ENCODE measurements at places on chromosomes 6 and 20.

GRCh38 chr6:25060522-25060921 lies 124.8 kb upstream of the RIPOR2 start:
- DNase-seq = no peak

- no peak for DNase-seq
These were observed 128.3 kb downstream of the UTRN start for GRCh38 chr6:144413418-144413817.

DNA sequence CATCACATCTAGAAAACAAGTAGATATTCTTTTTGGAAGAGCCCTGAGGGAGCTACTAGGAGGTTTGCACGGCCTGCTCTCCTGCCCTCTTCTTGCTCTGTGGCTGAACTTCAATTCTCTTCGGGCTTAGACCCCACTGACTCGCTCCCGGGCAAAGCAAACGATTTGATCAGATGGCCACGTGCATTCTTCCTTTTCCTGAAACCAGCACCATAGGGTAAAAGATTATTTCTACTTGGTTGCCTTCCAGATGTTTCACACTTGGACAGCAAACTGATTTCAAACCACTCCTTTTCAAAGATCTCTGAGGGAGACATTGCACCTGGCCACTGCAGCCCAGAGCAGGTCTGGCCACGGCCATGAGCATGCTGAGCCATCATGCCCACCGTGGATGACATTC lies at the start of gene SLC22A1:
TSS of gene SLC22A1 (plus strand) at position 258 of the 400 bp plus-strand sequence. CDS start at position 379, 121 bp downstream.
- no peak for DNase-seq

- DNase-seq = no peak
These were observed at the start of gene SNAP25 for GRCh38 chr20:10218536-10219451. Gene SNAP25, plus strand, starts transcription at chr20:10218830. Its CDS starts 56,662 bp downstream, at chr20:10275492.

GRCh38 chr20:44884907-44885391 lies 556 bp upstream of the YWHAB start:
- no peak for DNase-seq

DNA sequence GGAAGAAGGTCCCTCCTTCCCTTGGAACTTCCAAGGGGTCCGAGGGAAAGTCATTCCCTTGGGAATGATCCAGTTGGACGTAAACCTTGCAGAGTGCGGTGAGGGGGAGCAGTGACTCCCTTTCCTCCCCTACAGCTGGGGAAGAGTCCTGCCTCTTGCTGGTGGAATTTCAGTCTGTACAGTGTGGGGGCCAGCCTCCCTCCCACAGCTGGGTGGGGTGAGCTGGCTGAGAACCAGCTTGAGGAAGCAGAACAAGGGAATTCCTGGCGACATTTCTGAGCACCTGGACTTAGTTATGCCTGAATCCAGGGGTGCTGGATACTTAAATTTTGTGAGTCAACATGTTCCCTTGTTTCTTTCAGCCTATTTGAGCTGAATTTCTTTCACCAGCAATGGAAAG lies 152.0 kb downstream of the ANKRD60 start:
- DNase-seq = no peak

- no peak for DNase-seq
These were observed 15.6 kb downstream of the GABRR2 start for GRCh38 chr6:89299466-89299850.

DNA sequence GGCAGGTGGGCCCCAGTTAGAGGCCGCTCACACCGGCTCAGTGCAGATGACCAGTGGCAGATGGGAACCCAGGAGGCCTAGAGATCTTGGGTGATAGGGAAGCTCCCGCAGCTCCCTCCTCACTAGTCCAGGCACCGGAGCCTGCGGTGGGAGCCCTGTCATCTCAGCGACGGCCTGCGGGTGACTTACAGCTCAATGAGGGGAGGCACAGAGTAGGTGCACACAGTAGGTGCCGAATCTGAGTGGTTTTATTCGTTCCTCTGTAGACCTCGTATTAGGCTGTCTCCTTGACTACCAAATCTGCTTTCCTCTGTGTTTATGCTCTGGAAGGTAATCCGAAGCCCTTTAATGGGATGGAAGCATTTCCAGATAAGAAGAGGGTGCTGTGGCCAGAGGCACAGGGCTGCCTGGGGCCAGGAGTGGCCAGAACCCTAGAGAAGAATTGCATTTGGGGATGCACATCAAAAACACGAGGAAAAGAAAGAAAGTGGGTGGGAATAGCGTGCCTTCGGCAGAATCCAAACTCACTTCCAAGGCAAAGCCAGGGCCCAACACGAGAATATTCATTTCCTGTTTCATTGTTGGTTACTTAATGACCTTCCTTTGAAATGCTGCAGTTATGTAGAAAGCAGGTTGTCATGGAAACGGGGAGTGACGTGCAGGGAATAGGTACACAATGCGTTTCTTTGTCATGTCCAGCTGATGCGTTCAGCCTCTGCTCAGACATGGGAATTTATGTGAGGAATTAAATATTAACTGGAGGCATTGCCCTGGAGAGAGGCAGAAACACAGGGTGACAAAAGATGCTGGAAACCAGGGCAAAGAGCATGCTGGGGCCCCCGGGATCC lies 24.7 kb downstream of the MYT1 start:
- no peak for DNase-seq

- no peak for DNase-seq
These were observed 124.4 kb downstream of the TCP11 start for GRCh38 chr6:35016502-35017321.

DNA sequence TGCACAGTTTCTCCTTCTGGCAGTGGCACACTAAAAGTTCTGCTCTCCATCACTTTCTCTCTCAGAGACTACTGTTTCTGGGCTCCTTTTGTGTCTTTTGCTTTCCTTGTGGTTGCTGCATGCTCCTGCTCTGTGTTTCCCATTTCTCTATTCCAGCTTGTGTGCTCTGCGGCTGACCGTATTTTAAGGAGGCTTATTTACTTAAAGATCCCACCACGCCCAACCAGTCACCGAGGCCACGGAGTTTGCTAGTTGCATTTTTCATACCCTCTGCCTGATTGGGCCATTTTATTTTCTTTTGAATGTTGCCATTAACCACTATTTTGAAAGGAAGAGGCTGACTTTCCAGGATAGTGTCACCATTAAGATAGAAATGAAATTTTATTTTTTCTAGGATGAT lies 626.4 kb upstream of the MMS22L start:
- no peak for DNase-seq

GRCh38 chr20:61629602-61630390 lies 377.7 kb downstream of the CDH4 start:
- no peak for DNase-seq

DNA sequence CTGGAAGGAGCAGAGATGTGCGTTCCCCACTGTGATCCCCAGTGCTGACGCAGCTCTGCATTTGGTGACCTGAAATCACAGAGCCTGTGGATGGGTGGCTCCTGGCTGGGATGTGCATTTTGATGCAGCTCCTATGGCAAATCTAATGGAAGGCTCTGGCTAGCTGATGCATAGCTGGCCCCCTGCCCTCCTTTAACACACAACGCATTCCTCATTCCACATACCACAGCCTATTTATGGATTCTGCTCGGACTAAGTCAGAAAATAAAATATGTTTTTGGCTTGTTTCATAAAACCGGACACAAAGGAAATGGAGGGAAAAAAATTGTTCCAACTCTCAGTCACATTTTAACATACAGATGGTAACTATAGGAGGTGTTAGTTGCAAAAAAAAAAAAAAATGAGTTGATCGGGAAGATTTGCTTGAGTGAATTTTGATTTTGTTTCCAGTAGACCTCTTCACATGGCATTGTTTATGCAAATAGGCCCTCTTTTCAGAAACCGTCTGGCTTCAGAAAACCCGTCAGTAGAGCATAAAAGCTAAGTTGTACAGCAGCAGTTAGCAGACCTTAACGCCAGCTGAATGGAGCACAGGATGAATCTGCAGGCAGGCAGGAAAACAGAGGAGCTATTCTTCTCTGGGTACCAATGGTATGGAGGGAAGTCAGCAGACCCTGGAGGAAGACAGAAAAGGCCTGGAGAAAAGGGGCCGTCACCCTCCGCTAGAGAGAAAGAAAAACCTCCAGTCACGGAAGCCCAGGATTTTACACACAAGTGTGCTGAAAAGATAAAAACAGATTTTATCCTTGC lies 215.4 kb downstream of the HDGFL1 start:
- no peak for DNase-seq

DNA sequence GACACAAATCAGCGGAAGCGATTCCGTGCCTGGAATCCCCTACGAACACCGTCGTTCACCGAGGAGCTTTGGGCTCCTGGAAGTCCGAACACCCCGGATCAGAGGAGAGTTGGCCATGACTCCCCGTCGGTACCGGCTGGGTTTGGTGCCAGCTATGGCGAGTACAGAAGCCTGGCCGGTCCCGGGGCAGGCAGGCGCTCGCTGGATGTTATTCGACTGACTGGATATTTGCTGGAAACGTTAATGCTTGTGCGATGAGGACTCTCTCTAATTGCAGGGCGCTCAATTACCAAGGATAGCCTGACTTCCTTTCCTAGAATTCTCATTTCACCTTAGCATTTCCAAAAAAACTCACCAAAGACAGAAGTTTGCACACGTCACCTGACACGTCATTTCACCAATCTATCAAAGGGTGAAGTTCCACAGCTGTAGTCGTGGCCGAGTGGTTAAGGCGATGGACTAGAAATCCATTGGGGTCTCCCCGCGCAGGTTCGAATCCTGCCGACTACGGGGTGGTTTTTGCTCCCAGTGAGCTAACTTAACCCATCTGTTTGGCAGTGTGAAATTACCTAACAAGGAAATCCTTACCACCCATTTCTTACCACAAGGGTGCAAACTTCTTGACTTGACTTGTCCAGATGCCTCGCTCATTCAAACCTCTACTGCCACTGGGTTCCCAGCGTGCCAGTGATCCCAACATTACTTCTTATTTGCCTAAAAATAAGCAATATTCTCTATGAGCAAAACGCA lies 22.7 kb upstream of the ZNF184 start:
- DNase-seq = no peak

DNA sequence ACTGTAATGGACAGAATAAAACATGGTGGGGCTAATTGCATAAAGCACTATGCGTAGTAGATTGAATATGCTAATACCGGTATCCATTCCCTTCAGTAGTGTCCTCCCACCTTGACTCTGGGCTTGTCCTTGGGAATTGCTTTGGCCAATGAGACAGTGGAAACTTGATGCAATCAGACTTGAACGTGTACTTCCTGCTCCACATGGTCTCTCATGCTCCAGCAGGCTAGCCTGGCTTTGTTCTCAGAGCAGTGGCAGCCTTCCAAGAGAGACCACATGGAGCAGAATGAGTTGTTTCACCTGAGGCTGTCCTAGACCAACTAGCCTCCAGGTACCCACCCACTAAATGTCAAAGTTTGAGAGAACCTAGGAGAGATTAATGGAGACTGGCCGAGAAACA lies 37.0 kb upstream of the BTBD3 start:
- no peak for DNase-seq

- DNase-seq = no peak
These were observed 778 bp upstream of the LOC128125822 start for GRCh38 chr6:63571361-63572043.

GRCh38 chr20:20491110-20491783 lies 123.3 kb downstream of the INSM1 start:
- no peak for DNase-seq

GRCh38 chr6:52543729-52544601 lies 32.9 kb downstream of the TRAM2 start:
- DNase-seq = no peak

DNA sequence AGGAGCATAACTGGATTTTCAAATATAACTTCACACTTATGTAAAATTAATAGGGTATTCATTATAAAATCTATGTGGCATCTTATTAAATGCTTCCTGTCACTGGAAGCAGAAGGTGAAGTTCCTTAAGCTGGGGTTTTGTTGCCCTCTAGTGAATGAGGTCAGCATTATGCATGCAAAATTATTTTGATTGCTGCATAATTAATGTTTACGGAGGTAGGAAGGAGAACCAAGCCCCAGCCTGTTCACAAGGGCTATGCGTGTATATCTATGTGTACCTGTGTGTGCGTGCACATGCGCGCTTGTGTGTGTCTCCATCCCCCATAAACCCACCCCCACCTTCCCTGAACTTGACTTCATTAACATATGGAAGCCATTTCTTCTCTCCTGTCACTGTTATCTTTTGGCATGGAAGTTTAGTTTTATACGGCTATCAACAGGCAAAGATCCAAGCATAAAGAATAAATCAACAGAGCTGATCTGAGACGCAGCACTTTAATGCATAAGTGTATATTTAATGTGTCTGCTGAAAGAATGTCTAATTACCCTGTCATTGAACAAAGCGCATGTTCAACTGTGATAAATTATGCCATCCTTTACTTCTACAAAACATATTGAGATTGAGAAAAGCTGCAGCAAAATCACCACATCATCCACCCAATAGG lies 90.2 kb upstream of the CDH4 start:
- DNase-seq = no peak

- no peak for DNase-seq
These were observed 125.3 kb upstream of the NOX3 start for GRCh38 chr6:155580904-155581303.

DNA sequence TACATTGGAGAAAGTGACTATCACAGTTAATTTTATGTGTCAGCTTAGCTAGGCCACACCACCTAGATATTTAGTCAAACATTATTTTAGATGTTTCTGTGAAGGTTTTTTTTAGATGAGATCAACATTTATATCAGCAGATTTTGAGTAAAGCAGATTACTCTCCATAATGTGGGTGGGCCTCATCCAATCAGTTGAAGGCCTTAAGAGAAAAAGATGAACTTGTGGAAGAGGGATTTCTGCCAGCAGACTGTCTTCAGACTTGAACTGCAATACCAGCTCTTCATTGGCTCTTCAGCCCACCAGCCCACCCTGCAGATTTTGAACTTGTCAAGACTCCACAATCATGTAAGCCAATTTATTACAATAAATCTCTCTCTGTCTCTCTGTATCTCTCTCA lies 25.1 kb upstream of the FBXO30 start:
- no peak for DNase-seq

DNA sequence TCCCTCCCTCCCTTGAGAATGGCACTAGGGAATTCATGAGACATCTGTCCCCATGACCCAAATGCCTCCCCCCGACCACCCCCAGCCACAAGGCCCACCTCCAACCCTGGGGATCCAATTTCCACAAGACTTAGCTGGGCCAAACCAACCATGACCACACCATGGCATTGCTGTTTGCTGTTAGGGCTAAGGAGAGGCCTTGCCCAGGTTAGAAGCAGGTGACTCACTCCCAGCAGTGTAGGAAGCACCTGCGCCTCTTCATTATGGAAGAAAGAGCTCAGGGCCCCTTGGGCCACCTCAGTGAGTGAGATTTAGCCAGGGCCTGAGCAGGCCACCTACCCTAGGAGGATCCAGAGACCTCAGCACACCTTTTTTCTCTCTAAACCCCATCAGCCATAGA lies 337.9 kb downstream of the TAF4 start:
- no peak for DNase-seq

- DNase-seq = no peak
These were observed 261.2 kb upstream of the PLCB4 start for GRCh38 chr20:8807480-8808201.

- no peak for DNase-seq
These were observed 1062.0 kb downstream of the HACE1 start for GRCh38 chr6:103797738-103798137.

- DNase-seq = no peak
These were observed 705.5 kb upstream of the MAN1A1 start for GRCh38 chr6:120055071-120055470.

GRCh38 chr20:47521059-47521808 lies 19.5 kb downstream of the NCOA3 start:
- DNase-seq = no peak

GRCh38 chr20:20051767-20052073 lies 546 bp downstream of the CRNKL1 start:
- no peak for DNase-seq

All from stimulated activated CD8-positive, alpha-beta memory T cell treated with anti-CD3 and anti-CD28 coated beads, Interleukin-15, amount 100 ng/mL, for 1 hour (primary cell).